Activated T-cell treated with anti-CD3 and anti-CD28 coated beads, Interleukin-2, amount 50 U/mL, for 72 hours (primary cell): ENCODE measurements at places on chromosomes 6 and 20. TPM values are rescaled to one million over a fixed set of nuclear protein-coding genes. Genes with fewer than 3 reads are reported as not detected.

MAP3K7 gene
- total RNA-seq = 26.3 TPM

DNA sequence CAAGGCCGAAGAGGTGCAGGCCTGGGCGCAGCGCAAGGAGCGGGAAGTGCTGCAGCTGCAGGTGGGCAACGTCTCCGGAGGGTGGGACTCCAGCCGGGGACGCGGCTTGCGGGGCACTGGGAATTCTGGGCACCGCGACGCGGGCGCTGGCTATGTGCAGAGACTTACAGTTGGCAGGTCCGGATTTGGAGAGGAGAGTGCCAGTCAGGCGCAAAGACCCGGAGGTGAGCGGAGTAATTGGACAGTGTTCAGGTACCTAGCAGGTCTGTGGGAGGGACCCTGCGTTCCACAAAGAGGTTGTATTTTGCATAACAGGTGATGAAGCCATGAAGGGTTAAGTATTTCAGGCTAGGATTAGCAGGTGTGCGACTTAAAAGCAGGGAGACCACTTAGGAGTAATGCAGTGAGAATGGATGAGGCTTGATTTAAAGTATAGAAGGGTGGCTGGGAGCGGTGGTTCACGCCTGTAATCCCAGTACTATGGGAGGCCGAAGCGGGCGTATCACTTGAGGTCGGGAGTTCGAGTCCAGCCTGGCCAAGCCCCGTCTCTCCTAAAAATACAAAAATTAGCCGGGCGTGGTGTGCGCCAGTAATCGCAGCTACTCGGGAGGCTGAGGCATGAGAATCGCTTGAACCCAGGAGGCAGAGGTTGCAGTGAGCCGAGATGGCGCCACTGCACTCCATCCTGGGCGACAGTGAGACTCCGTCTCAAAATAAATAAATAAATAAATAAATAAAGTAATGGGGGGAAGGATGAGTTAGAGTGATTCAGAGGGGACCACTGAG, 1.0 kb downstream of the MRPS26 start:
- peak; percentile 24 for DNase-seq

- no peak for DNase-seq
Measured at GRCh38 chr20:36732456-36732855, 13.4 kb downstream of the NDRG3 start.

HCRTR2 gene
- total RNA-seq = not detected

GRCh38 chr6:139534472-139535115, 160.1 kb upstream of the CITED2 start:
- no peak for DNase-seq

DNA sequence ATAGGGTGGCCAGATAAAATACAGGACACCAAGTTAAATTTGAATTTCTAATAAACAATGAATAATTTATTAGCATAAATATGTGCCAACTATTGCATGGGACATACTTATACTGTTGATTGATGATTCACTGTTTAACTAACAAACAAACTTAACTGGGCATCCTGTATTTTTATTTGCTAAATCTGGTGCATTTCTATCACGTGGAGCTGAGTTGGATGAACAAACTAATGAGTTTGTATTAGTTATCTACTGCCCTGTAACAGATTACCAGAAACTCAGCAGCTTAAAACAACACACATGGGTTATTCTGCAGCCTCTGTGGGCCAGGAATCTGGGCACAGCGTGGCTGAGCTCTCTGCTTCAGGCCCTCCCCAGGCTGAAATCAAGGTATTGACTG, 28.2 kb upstream of the PMEPA1 start:
- DNase-seq = no peak
